H9 (cell line): ENCODE measurements at places on chromosomes 13 and 19.
A peak's percentile ranks its signal among the peaks of the same experiment; 100 is the strongest.

DNA sequence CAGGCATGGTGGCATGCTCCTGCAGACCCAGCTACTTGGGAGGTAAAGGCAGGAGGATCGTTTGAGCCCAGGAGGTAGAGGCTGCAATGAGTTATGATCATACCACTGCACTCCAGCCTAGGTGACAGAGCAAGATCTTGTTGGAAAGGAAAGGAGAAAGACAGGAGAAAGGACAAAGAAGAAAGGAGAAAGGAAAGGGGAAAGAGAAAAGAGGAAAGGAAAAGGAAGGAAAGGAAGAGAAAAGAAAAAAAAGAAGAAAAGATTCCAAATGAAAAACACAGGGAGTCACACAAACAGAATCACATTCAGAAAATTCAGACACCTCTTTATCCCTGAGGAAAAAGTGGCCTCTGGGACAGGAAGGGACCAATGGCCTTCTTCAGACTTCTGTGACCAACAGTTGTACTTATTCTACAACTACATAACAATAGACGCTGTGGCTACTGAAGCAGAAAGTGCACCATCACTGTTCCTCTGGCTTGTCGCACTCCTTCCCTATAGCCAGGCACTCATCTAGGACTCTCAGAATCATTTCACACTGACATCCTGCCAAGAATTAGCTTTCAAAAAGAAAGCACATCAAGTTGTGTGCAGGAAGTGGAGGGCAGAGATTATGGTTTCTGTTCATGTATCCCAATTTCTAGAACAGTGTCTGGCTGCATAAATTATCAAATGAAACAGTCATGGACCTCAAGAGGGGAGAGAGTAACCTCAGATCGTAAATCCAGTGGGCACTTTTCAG, 5.9 kb downstream of the MTMR6 start:
- H3K36me3 ChIP-seq = no peaks in the 10 kb centered on the region
- H3K27ac ChIP-seq = no peak overlapping the region
- H3K4me1 ChIP-seq = no peaks in the 10 kb centered on the region; the same call in 1 of the 2 replicates
- H3K27me3 ChIP-seq = no peaks in the 10 kb centered on the region
- DNase-seq = no peak

GRCh38 chr19:50928831-50929230, 17.6 kb upstream of the KLK4 start:
- no peak for DNase-seq
- no peak overlapping the region for H3K4me3 ChIP-seq
- no peaks in the 10 kb centered on the region; the same call in 1 of the 2 replicates for H3K4me1 ChIP-seq

DNA sequence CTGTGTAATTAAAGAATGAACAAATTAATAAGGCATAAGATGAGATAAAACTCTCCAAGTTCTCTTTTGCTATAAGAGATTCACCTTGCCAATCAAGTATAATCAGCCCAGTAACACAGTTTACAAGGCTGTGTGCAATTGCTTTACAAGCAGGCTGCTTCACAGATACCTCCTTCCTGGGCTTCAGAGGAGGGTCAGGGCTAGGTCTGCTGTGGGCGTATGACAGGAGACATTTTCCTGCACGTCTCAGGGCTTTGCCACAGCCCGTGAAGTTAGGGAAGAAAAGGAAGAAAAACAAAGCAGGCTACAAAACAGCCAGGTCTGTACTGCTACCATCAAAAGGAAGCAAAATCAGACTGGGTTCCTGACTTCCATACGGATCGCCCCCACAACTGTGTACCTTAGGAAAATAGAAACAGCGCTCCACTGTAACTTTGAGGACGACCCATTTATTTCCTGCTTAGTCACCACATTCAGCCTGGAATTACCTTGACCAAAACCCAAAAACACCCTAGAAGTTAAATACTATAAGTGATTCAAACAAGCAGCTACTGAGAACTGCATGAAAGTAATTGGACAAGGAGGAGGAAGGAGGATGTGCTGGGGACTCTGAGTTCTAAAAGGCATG, 12.4 kb downstream of the EFNB2 start:
- peaks cover 25% of the 10 kb centered on the region for H3K4me1 ChIP-seq
- no peaks in the 10 kb centered on the region for H3K27me3 ChIP-seq
- no peak overlapping the region for H3K4me3 ChIP-seq
- H3K36me3 ChIP-seq = no peaks in the 10 kb centered on the region
- DNase-seq = no peak
- no peak overlapping the region for H3K27ac ChIP-seq

DNA sequence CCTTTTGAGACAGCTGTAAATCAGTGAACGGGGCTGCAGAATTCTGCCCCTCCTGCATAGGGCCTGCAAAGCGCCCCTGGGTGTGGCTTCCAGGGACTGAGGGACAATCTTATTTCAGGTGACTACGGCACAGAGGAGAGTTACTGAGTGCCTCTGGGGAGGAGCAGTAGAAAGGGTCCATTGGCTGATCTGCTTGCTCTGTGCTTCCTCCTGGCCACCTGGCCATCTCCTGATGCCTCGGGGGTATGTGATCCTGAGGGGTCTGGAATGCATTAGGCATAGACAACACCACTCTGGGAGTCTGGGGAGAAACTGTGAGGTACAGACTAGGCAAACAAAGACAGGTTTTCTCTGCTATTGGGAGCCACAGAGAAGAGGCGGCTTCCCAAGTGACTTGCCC, 2.8 kb downstream of the KCTD15 start:
- peak; percentile 58 for DNase-seq
- H3K36me3 ChIP-seq = peaks cover 51% of the 10 kb centered on the region
- peaks cover 6% of the 10 kb centered on the region; the same call in 1 of the 2 replicates for H3K4me1 ChIP-seq
- H3K4me3 ChIP-seq = peak overlapping the region; percentile 77
